ENCODE measurements at places on chromosomes 12 and 14.

- DNase-seq, result no peak
Measured at GRCh38 chr12:92446083-92446460, 256.7 kb upstream of the PLEKHG7 start.

DNA sequence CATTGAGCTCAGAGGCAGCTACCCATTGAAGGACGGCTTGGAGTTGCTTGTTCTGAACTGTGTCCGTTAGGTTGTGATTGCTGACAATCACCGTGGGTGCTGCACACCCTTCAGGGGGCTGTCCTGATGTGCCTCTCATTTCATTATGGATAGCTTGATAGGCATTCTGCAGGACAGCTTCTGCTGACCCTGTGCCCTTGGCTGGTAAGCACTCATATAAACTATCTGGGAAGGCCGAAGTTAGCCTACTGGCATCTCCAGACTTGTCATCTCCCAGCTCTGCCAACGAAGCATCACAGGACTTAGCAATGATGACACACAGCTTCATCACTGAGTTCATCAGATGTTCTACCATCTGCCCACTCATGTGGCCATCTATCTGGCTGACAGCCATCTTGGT lies 22.3 kb downstream of the AKAP3 start:
- DNase-seq, result no peak

DNA sequence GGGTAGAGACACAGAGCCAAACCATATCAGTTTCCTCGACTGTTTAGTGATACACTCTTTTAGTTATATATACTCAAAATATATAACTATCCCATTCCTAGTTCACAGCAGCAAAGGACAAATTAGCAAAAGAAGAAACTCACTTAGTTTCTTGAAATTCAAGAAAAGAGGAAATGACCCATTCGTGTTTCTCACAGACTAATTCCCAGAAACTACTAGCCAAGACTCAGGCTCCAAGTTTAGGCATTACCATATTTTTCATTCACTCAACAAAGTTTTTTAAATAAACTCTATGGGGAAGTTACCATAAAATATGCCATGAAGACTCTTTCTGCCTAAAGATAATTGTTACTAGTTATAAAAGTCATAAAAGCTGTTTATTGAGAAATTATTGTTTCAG lies 152.3 kb upstream of the DAAM1 start:
- DNase-seq, result no peak

DNA sequence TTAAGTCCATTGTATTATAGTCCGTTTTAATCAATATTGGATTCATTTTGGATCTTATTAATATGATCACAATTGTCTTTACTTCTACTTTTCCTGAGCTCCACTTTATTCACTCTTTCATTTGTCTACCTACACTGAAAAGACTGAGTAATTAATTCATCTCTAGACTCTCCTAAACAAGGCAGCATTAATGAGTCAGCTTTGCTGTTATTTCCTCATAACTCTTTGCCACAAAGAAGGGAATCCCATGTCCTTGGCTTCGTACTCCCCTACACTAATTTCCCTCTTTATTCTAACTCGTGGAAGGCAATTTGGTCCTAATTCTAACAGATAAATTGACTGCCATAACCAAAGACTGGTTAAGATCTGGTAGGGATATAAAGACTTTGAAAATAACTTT lies 91.9 kb downstream of the ARMH4 start:
- no peak for DNase-seq

DNA sequence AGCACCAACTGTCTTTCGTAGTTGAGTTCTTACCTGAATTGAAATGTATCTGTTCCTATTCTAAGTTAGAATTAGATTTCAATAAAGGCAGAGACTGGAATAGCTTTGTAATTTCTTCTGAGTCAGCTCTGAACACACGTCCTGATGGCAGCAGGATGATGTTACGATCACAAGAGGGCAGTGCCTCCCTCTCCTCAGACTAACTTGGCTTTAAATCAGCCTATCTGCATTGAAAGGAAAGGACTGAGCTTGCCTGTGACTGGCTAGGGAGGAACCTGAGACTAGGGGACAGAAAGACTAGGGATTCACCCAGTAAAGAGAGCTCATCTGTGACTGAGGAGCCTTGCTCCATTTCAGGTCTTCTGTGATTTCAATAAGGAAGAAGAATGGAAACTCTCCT lies 323.7 kb upstream of the OR4E1 start:
- peak; percentile 11 for DNase-seq
